ENCODE measurements at places on chromosomes 11 and 22.

DNA sequence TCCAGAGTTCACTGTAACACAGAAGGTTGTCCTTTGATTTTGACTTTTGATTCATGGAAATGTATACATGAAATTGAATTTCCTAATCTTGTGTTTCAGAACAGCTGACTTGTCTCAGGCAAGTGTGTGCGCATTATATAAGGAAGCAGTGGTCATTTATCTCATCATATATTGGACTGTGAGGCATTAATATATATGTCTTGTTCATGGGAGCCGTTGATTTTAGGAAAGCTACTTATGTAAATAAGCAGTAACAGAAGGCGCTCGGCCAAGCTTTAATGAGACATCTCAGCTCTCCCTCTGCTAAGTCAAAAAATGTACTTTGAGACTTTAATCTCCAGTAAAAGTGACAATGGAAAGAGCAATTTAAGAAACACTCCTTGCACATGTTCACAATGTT lies 100.5 kb downstream of the PDHX start:
- no peak for DNase-seq

DNA sequence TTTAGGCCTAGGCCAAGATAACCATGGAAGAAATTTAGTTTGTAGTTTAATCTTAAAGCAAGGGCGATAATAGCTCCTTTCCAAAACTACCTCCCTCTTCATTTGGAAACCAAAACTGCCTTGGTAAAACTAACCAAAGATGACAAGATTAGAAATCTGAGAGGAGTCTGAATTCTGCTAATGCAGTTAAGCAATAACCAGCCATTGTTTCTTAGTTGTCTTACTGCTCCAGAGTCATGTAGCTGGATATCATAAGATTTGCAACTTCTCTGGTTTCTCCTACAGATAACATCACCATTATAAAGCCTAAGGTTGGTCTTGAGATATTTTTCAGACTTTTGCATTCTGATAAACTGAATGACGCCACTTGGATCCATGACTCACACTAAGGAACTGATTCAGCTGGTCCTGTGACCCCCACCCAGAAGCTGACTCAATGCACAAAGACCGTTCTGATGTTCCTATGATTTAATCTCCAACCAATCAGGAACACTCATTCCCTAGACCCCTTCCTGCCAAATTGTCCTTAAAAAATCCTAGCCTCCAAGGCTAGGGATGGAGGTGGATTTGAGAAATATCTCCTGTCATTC lies 200.8 kb downstream of the LUZP2 start:
- DNase-seq = no peak

DNA sequence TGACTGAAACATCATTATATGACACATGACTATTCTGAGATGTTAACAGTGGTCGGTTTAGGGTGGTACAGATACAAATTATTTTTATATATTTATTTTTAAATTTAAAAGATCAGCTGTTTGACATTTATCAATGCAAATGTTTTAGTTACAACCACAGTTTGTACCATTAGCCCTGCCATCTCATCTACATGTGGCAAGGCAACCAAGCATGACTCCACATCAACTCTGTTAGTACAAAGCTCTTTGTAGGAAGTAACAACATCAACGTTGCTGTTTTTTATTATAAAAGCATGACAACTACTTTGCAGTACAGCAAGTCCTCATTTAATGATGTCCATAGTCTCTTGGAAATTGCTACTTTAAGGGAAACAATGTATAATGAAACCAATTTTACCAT lies 40.8 kb downstream of the ENTHD1 start:
- DNase-seq = no peak

DNA sequence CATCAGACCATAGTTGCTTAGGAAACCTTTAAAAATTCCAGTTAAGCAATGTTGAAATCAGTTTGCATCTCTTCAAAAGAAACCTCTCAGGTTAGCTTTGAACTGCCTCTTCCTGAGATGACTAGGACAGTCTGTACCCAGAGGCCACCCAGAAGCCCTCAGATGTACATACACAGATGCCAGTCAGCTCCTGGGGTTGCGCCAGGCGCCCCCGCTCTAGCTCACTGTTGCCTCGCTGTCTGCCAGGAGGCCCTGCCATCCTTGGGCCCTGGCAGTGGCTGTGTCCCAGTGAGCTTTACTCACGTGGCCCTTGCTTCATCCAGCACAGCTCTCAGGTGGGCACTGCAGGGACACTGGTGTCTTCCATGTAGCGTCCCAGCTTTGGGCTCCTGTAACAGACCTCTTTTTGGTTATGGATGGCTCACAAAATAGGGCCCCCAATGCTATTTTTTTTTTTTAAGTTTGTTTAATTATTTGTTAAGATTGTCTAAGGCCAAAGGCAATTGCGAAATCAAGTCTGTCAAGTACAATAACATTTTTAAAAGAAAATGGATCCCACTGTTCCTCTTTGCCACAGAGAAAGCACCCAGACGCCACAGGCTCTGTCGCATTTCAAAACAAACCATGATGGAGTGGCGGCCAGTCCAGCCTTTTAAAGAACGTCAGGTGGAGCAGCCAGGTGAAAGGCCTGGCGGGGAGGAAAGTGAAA lies 73.4 kb downstream of the NCAPD3 start:
- DNase-seq = no peak

GRCh38 chr11:94934362-94934761 lies 39.0 kb downstream of the CWC15 start:
- DNase-seq = no peak
